ENCODE measurements at places on chromosomes 12 and 14. TPM values are rescaled to one million over a fixed set of nuclear protein-coding genes. Genes with fewer than 3 reads are reported as not detected.

The GPR84 gene
- total RNA-seq: 3.1 TPM

GRCh38 chr12:3951380-3952135 lies 78.4 kb upstream of the PARP11 start:
- no peak for DNase-seq
- no peaks in the 10 kb centered on the region for H3K27me3 ChIP-seq
- H3K4me3 ChIP-seq: no peak overlapping the region
- no peaks in the 10 kb centered on the region for H3K4me1 ChIP-seq
- H3K36me3 ChIP-seq: no peaks in the 10 kb centered on the region
- H3K27ac ChIP-seq: no peak overlapping the region

The NELL2 gene
- total RNA-seq: 5.5 TPM

The CLEC9A gene
- total RNA-seq: not detected

DNA sequence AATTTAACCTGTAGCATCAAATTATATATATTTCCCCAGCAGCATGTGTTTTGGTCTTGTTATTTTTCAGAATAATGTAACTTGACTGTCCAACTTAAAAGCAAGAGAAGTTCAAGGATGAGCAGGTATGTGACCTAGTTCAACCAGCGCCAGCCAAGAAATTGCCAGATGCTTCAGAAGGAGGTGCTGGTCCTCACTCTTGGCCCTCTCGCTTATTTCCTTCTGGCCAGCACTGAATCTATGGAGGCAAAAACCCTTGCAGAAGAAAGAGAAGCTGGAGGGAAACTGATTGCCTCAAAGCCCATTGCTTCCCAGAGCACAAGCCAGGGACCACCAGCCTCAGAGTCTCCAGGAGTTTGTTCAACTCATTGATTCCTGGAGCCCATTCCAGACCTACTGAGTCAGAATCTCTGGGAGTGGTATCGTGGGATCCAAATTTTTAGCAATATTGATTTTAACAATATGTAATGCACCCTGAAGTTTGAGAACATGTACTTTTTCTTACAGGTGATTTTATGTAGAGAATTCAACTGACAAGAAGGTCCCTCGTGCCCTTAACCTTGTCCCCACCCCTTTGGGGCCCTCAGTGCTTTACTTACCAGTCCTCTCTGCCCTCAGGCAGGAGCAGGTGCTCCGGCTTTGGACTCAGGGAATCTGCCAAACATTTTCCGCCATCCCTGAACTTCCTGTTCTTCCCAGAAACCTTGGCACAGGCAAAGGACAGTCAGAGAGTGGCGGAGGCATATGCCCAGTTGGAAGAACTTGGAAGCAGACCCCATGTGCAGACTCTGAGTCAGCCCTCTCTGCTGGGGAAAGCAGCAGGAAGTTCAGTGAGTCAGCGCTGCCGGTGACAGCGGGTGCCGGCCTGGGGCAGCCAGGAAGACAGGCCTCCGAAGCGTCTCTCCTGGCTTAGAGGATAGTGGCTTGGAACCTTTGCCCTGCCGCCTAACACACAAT lies 10.4 kb downstream of the BEST3 start:
- no peaks in the 10 kb centered on the region for H3K27me3 ChIP-seq
- no peaks in the 10 kb centered on the region for H3K4me1 ChIP-seq
- peak; percentile 16 for DNase-seq

DNA sequence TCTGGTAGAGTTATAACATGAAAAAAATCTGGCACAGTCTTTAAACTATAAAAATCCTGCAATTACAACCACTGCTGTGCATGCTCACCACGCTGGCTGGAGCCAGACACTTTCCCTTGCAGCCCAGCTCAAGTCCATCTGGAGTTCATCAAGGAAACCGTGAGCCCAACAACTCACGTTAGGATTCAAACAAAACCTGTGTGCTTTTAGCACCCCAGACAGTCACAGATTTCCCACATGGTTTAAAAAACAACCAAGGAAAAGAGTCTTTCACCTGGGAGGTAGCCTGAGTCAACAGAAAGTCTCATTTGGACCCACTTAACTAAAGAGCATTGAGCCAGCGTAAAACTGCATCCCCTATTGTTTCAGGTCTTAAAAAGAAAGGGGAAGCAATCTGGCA lies 4.7 kb downstream of the LRIG3 start:
- H3K4me1 ChIP-seq: no peaks in the 10 kb centered on the region
- no peaks in the 10 kb centered on the region for H3K36me3 ChIP-seq
- H3K4me3 ChIP-seq: peak overlapping the region; percentile 11

The NKX2-1 gene
- total RNA-seq: not detected

DNA sequence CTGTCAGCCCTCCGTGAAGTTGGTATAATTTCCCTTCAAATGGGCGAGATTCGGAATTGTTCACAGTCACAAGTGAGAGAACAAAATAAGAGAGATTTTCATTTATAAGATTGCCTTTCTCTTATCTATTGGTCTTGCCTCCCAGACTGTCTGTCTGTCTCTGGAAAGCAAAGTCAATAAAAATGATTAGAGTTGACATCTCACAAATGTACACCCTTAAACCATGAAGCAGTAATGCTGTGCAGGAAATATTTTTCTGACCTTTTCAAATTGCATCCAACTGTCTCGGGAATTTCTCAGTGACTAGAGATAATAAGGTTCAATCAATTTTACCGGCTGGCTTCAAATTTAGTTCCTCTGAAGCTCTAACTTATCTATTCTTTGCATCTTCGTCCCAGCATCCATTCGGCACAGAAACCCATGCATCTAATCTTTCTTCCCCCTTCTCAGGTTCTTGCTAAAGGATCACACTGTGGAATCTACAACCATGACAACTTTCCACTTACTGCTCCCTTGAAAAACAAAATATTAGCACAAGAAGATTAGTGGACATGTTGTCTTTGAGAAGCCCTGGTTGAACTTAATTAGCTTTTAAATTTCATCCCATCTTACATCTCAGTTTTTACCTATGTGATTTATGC lies 93.1 kb downstream of the RMST start:
- H3K4me3 ChIP-seq: no peak overlapping the region
- H3K4me1 ChIP-seq: no peaks in the 10 kb centered on the region
- H3K27ac ChIP-seq: no peak overlapping the region
- no peaks in the 10 kb centered on the region for H3K27me3 ChIP-seq
- H3K36me3 ChIP-seq: no peaks in the 10 kb centered on the region

The ADSS1 gene
- 9.8 TPM for total RNA-seq

The FAIM2 gene
- 2.4 TPM for total RNA-seq

DNA sequence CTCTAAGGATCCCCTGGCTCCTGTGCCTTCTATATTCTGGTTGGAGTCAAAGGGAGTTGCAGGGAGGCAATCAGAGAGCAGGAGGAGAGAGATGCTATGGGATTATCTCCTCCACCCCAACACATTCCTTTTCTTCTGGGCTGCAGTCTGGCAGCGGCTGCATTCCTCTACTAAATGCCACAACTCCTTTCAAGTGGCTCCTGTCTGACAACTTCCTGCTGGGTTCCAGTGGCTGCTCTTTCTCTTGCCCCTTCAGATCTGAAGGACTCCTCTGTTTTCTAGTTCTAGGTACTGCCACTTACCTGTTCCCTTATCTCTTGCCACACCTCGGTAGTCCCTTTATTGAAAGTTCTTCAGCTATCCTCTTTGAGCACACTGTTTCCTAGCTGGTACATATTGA lies 425.0 kb downstream of the SNAPC1 start:
- DNase-seq: no peak
- no peaks in the 10 kb centered on the region for H3K36me3 ChIP-seq

The GLS2 gene
- total RNA-seq: 4.4 TPM

DNA sequence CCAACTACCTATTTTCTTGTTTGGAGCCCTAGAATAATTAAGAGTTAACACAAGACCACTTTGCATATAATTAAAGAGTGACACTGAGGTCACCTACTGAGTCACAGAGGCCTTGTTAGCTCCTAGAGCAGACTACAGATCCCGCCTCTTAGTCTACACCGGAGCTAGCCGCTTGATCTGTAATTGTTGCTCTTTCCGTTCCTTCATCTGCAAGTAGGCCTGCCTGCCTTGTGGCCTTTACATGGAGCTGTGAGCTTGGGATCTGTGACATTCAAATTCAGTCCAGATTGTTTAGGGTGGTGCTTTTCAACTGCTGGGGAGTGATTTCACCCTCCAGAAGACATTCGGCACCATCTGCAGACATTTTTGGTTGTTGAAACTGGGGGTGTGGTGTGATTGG lies 5.6 kb upstream of the DYNLL1 start:
- no peak for DNase-seq
- no peak overlapping the region for H3K4me3 ChIP-seq
- H3K27ac ChIP-seq: no peak overlapping the region

The GALC gene
- total RNA-seq: 17.4 TPM

DNA sequence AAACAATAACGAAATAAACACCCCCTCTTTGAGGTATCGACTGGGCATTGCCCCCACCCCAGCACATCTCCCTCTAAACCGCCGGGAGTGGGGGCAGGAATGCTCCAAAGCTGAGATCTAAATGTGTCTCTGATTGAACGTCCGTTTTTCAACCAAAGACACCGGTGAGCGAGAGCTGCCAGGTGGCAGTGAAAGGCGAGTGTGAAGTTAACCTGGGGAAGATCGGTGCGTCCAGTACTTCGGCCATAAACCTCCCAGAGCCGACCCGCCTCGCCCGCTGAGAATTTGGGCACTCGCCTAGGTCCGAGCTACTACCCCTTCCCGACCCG lies 625 bp downstream of the ANGEL1 start:
- no peak for DNase-seq
- peak overlapping the region; percentile 81 for H3K4me3 ChIP-seq
- H3K4me1 ChIP-seq: peaks cover 3% of the 10 kb centered on the region
- H3K27ac ChIP-seq: peak overlapping the region; percentile 32

DNA sequence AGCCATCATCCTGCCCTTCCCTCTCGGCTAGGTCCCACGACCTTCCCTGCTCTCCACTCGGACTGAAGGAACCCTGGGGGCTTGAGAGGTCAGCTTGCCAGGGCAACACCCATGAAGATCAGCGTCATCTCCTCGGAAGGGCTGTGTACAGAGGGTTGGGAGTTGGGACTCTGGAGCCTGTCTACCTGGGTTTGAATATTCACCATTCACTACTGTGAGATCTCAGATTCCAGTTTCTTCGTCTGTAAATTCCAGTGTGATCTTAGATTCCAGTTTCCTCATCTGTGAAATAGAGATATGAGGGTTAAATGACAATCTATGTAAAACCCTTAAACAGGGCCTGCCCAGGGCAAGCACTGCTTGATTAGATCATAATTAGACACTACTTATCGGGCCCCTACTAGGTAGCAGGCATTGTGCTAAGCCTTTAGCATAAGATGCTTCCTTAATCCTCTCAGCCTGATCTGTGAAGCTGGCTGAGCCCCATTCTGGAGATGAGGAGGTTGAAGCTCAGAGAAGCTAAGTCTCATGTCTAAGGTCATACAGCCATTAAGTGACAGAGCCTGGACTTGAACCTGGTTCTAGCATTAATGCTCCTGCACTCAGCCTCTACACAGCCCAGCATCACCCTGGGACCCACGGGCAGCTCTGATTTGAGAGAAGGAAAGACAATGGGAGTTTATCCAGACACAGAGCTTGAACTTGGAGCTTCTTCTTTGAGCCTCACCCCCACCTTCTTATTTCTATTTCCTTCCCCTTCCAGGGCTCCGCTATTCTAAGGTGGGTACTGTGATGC lies 612 bp upstream of the ZDHHC22 start:
- no peak overlapping the region for H3K4me3 ChIP-seq
- H3K36me3 ChIP-seq: no peaks in the 10 kb centered on the region
- no peak overlapping the region for H3K27ac ChIP-seq
- no peaks in the 10 kb centered on the region for H3K27me3 ChIP-seq
- peaks cover 4% of the 10 kb centered on the region for H3K4me1 ChIP-seq
- DNase-seq: no peak

- no peak overlapping the region for H3K4me3 ChIP-seq
- no peaks in the 10 kb centered on the region for H3K27me3 ChIP-seq
- H3K4me1 ChIP-seq: peaks cover 2% of the 10 kb centered on the region
Measured at GRCh38 chr14:74514471-74514941, 20.9 kb downstream of the ISCA2 start.

The PPM1H gene
- 21.0 TPM for total RNA-seq

DNA sequence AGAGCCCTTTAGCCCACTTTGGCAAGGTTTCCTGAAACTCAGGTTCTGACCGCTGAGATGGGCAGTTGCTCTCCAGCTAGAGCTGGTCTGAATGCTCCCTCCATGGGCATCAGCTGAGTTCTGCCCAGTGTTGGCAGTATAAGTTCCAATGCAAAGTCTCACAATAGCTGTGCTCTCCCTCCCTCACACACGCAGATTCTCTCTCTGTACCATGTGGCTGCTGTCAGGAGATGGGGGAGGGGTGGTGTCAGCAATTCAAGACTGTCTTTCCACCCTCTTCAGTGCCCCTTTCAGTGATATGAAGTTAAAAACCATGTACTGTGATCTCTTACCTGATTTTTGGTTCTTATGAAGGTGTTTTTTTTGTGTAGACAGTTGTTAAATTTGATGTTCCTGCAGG lies 164.3 kb upstream of the PLEKHA5 start:
- H3K27ac ChIP-seq: no peak overlapping the region
- H3K27me3 ChIP-seq: no peaks in the 10 kb centered on the region
- no peak for DNase-seq
- no peaks in the 10 kb centered on the region for H3K4me1 ChIP-seq

Measured in ovary (tissue), 10 donors.